ENCODE measurements at places on chromosomes 13 and 19. TPM values are rescaled to one million over a fixed set of nuclear protein-coding genes. Genes with fewer than 3 reads are reported as not detected.

DNA sequence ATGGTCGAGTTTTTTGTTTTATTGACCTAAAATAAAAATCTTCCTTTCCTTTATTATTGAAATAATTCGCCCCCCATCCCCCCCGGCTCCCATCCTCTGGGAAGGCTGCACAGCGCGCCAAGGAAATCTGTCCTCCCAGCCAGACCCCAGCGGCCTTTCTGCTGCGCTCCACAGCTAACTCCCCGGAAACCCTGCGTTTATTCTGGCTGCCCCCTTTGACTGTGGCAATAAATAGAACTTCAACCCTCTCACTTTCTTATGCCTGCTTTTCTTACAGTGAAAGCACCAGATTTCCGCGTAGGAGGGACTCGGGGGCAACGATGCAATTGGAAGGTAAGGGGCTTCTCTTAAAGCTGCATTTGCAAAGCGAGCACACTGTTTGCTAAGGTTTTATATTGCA, 9.7 kb upstream of the C19orf12 start:
- peak; percentile 63 for DNase-seq

DNA sequence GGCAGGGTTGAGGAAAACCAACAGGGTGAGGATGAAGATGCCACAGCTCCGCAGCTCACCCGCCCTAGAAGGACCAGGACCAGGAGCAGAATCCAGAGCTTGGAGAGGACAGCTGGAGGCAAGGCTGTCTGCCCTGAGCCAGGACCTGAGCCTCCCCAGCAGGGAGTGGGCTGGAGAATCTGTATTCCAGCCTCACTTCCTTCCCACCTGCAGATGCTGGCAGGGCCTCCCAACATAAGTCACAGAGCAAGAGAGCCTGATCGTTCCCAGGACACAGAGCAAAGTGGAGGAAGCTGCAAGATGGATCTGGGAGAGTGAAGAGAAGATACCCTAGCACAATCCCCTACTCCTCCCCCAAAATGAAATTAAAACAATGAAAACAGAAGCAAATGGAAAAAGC, 61.7 kb upstream of the WASF3 start:
- no peak for DNase-seq

DNA sequence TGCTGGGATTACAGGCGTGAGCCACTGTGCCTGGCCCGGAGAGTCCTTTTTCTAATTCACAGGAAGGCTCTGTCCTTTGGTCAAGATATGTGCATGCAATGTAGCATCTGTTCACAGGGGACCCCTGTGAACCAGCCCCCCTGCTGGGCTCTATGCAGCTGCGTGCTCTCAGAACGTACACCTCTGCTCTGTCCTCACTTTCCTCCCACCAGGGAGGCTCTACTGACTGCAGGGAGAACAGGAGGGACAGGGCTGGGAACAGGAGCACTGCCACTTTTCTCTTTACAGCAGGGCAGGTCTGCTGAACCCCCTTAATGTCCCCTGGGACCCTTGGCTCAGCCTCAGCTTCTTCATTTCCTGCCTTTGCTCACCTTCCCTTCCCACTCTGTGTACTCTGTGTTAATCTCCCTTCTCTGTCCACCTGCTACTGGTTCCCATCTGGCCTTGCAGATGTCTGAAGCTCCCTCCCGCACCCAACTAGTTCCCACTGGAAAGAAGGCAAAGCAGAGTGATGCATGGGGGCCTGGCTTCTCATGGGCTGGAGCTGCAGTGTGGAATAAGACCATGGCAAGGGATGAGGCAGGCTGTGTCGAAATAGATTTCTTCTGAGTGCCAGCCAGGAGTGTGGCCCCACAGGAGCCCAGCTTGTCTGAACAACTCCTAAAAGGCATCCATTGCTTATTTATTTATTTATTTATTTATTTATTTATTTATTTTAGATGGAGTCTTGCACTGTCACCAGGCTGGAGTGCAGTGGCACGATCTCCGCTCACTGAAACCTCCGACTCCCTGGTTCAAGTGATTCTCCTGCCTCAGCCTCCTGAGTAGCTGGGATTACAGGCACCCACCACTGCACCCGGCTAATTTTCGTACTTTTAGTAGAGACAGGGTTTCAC, 7.2 kb downstream of the ADGRE2 start:
- no peak for DNase-seq

GRCh38 chr13:39406688-39407087, 196.3 kb downstream of the LHFPL6 start:
- no peak for DNase-seq

DNA sequence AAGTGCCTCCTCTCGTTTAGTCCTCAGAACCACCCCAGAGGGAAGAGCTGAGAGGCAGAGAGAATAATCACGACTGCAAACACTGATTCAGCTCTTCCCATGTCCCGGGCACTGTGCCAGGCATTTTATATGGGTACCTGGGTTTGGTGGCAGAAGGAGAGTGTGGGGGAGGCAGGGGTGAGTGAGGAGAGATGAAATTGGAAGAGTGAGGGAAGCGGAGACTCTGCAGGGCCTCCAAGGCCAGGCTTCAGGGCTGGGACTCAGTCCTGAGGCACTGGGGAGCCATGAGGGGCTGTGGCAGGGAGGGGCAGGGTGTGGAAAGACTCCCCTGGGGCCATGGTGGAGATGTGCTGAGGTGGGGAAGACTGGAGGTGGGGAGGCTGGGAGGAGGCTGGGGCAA, 8.7 kb downstream of the SYNGR4 start:
- peak; percentile 70 for DNase-seq

- DNase-seq = peak; percentile 67
Observed at GRCh38 chr19:42422901-42423461, 4.2 kb downstream of the LIPE start.

- DNase-seq = peak; percentile 23
Observed at GRCh38 chr19:47609906-47610894, 1.3 kb downstream of the BICRA start.

- no peak for DNase-seq
Observed at GRCh38 chr19:2083174-2083854, 12.8 kb downstream of the MOB3A start.

- DNase-seq = no peak
Observed at GRCh38 chr13:21231426-21231940, 55.0 kb downstream of the MRPL57 start.

DNA sequence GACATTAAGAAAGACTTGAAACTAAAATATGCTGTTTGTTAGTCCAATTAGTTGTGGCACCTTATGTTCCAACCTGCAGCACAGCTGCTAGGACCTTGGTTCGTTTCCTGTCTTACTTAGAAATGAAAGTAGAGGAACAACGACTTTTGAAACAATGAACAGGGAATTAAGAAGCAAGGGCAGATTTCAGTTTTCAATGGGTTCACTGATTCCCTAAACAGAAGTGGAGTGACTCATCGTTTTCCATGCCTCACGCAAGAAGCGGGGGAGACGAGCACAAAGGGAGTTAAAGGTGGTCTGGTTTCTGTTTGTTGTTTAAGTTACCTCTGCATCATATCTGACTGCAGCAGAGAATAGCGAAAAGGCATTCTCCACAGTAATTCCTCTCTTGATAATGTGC, 44.8 kb downstream of the PHF11 start:
- no peak for DNase-seq

GRCh38 chr13:34076319-34076718, 258.4 kb downstream of the RFC3 start:
- no peak for DNase-seq

- no peak for DNase-seq
Observed at GRCh38 chr13:71772361-71772760, 94.6 kb downstream of the DACH1 start.

DNA sequence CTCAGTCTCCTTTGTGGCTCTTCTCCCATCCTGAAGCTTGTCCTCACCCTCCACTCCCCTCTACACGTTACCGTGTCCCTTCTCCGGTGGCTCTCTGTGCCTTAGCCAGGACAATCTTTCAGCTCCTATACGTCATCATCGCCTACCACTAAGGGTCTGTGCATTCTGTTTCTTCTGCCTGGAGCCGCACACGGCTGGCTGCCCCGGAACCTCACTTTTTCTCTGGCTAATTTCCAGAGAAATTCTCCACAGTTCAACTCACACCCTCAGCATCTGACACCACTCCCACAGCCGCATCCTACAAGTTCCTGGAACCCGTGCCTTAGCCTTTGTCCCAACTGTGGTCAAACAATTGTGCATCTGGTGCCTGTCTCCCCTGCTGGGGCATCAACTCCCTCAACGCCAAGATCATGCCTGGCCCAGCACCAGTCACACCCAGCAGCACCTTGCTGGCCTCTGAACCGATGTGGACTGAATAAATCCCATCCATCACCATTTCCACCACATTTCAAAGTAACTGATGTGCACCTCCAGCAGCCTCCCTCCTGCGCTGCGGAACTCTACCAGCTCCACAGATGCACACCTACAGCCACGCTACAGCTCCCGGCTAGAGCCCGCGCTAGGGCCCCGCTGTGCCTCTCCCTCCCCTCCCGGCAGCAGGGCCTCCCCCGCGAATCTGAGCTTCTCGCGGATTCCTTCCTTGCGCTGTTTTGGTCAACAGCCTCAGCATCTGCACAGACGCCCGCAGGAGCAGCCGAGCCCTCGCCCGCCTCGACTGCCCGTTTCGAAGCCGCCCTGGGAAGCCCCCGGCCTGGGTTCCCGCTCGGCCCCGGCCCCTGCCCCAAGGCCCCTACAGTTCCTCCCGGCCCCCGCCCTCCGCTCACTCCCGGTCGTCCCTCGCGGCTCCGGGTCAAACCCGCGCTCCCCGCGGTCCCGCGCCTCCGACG, 689 bp downstream of the DCUN1D2 start:
- no peak for DNase-seq

DNA sequence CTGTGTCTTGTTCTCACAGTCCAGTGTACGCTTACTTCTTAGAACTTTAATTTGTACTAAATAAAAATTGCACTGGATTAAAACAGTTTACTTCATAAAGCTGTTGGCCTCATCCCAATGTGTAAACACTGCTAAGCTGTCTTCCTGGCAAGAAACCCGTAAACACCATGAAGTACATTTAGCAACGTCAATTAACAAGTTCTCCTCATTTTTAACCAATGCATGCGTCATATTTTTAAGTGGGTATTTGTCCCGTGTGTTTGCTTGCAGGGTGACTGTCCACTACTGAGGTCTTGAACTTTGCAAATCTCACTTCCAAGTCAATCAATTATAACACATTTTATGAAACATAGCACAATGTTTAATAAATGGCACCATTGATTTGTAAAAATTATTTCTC, 28.2 kb downstream of the LAIR2 start:
- no peak for DNase-seq

- DNase-seq = no peak
Observed at GRCh38 chr19:55390461-55390880, 4.7 kb downstream of the RPL28 start.

GRCh38 chr13:75120085-75120484, 361.9 kb downstream of the TBC1D4 start:
- no peak for DNase-seq

GRCh38 chr19:11286312-11286974, 9.5 kb upstream of the TSPAN16 start:
- no peak for DNase-seq

DNA sequence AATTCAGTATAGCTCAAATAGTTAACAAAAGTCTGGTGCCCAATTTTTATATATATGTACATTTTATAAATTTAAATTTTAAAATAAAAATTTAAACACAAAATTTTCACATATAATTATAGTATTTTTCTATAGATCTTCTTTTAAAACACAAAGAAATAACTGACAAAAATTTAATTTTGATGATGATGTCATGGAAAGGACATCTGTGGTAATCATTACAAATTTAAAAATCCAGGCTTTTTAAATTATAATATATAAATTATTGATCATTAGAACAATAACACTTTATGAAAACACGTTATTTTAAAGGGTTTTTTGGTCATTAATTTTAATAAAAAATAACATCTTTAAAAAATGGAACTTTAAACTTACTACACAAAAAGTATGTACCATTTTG, 381.1 kb downstream of the DACH1 start:
- no peak for DNase-seq

GRCh38 chr19:11261971-11262839, at the start of gene DOCK6:
DOCK6 (minus strand) TSS chr19:11262524; CDS start chr19:11262440, 84 bp downstream.
- no peak for DNase-seq

GRCh38 chr13:98599502-98600328, 22.8 kb upstream of the STK24 start:
- no peak for DNase-seq

- DNase-seq = no peak
Observed at GRCh38 chr13:20128459-20128931, 32.4 kb downstream of the GJA3 start.

GRCh38 chr19:38663156-38663651, 15.8 kb downstream of the ACTN4 start:
- DNase-seq = no peak

DNA sequence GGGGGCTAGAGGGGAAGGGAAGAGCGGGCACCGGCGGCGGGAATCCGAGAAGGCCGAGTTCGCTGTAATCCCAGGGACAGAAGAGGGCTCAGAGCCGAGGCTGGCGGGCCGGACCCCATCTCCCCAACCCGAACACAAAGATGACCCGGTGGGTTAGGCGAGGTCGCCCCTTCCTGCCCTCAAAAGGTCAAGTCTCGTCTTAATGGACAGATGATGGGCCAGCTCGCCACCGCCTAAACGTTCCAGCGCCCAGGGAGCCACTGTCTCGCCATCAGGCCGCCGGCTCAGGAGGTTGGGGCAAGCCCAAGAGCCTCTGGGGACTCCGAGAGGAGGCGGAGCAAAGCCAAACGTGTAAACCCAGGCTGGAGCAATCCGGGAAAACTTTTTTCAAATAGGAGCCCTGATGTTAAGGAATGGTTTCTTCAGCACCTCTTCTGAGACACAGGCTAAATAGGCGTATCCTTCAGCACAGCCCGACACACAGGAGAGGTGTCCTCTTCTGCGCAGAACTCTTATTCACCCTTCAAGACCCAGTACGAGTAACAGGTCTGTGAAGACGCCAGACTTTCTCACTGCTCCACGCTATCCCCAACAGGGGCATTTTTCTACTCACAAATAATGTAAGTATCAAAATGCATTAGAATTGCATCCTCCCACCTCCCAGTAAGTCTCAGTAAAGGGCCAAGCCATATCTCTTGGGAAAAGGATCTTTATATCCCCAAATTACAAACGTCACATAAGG, 6.3 kb upstream of the POU4F1 start:
- no peak for DNase-seq

GRCh38 chr13:48492470-48493065, 40.3 kb downstream of the RCBTB2 start:
- peak; percentile 22 for DNase-seq

- peak; percentile 39 for DNase-seq
Observed at GRCh38 chr13:31236211-31236786, 36.5 kb downstream of the B3GLCT start.

GRCh38 chr13:114099918-114100445, 32.4 kb downstream of the RASA3 start:
- DNase-seq = no peak

DNA sequence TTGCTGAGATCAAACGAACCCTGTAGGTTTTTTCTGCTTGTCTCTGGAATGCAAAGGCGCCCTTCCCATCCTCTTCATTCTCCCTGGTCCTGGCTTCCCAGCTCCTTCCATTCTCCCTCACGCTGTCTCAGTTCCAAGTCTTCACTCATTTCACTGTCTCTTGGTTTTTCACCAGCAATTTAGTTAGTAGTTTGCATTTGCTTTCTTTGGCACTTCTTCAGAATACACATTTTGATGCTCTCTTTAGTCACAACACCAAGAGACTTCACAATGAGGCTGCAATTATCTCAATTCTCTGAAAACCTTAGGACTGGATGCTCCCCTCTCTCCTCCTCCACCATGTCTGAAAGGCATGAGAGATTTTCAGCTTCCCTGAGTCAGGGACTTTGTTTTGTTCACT, 470.7 kb downstream of the FGF14 start:
- DNase-seq = no peak

The NANOS2 gene
- polyA plus RNA-seq = not detected

The CYP4F12 gene
- 1.2 TPM for polyA plus RNA-seq

The GIPR gene
- 0.52 TPM for polyA plus RNA-seq

The SHISA2 gene
- polyA plus RNA-seq = 60.9 TPM

The PEAK3 gene
- 0.12 TPM for polyA plus RNA-seq

The N4BP2L1 gene
- polyA plus RNA-seq = 27.6 TPM

The MRPS12 gene
- 25.3 TPM for polyA plus RNA-seq

The CYP2A6 gene
- not detected for polyA plus RNA-seq

The LRFN3 gene
- 13.6 TPM for polyA plus RNA-seq

The TRAPPC2B gene
- polyA plus RNA-seq = 15.7 TPM

All from renal pelvis (tissue), 12 donors.